ENCODE measurements at places on chromosomes 4 and X.

GRCh38 chrX:132776486-132777210 lies 181.8 kb downstream of the HS6ST2 start:
- DNase-seq = no peak

DNA sequence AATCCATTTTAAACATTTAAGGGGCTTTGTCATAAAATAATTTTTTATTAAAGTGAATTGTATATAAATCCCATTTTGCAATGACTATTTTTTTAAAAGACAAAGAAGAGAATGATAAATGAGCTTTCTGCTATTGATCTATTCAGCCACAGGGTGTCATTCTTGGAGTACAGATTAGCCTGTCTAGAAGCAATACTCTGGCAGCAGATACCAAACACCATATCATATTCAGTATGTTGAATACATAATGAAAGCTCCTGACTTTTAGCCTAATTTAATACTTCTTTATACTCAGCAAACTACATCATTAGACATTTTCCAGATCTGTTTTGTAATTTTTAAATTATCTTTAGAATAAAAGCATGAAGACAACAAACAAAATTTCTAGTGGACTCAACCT lies 496.3 kb downstream of the PDGFC start:
- no peak for DNase-seq

DNA sequence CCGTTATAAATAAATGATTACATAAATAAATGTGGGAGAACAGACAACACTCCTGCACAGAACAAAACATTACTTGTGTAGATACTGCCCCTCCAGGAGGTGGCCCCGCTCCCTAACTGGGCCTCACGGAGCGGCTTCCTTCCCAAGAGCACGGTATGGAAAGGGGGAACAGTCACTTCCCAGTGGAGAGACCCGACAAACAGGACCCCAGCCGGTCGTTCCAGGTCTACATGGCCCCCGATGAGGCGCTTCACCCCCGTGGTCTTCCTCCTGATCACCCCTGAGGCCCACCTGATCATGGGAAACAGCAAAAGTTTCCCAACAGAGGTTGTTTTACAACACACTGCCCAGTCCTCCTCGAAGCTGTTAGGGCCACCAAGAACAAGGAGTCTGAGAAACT lies 6.6 kb upstream of the SLC6A8 start:
- DNase-seq = no peak

DNA sequence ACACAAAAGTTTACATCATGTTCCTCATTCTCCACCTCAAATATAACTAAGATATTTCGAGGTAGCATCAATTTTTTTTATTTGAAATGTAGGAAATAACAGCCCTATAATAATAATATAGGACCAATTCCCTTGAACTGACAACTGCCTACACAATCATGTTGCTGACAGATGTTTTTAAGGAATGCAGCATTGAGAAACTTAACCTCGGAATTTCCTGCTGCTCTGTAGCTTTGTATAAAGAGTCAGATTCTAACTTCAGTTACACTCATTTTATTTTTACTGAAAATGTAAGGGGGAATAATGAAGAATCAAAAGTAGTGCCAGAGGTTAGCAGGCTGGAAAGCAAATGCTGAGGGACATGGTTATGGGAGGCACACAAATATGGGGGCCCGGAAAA lies 235.8 kb downstream of the RBMX2 start:
- no peak for DNase-seq

DNA sequence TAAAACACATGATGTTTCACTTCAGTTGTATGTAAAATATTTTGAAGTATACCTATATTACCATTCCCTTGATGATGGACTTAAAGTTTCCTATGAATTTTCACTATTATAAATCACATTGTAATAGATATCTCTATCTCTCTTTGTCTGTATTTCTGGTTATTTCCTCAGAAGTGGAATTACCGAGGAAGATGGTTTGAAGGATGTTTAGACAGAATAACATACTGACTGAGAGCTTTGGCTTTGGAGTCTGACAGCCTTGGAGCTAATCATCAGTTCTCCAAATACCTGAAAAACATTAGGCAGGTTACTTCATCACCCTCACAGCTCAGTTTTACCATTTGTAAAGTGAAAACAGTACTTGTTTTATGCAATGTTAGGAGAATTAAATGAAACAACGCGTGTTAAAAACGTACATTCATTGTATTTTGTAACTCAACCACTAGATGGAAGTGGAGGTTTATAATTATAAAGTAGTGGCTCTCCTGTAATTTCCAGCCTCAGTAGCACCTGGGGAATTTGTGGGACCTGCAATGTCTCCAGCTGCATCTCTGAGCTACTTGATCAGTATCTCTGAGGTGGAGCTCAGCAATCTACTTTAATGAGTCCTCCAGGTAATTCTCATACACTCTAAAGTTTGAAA lies 14.3 kb downstream of the JCHAIN start:
- DNase-seq = no peak

- no peak for DNase-seq
Measured at GRCh38 chrX:139158256-139158655, 372.3 kb upstream of the F9 start.

DNA sequence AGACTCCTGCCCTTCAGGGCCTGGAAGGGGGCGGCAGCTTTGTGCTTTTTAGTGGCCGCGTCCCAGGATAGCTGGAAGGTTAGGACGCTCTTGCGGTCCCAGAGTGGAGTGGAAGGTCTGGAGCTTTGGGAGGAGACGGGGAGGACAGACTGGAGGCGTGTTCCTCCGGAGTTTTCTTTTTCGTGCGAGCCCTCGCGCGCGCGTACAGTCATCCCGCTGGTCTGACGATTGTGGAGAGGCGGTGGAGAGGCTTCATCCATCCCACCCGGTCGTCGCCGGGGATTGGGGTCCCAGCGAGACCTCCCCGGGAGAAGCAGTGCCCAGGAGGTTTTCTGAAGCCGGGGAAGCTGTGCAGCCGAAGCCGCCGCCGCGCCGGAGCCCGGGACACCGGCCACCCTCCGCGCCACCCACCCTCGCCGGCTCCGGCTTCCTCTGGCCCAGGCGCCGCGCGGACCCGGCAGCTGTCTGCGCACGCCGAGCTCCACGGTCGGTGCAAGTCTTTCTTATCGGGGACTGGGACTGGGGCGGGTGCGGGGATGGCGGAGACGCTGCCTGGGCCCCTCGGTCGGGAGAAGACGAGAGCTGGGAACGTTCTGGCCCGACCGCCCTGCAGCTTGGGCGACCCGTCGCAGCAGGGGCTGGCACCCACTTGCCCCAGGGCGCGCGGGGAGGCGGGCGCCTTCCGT lies at the start of gene EDNRA:
Gene EDNRA, plus strand, starts transcription at position 207 of the 686 bp plus-strand sequence. CDS start 4,585 bp downstream, outside the sequence.
- DNase-seq = no peak

DNA sequence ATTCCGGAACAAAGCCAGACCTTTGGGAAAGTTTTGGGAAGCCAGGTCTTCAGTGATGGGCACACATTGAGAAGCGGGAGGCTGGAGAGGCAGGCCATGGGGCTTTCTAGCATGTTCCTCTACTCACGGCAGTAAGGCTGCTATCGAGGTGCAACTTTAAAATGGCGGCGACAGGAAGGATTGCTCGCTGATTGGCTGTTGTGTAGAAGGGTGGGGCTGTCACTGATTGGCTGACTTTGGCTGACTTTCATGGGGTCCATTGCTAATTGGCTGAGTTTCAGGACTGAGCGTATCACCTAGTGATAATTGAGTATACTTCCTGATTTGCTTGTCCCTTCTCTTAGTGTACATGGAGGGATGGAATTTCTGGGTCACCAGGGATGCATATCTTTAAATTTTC lies 19.7 kb upstream of the GLOD5 start:
- no peak for DNase-seq

DNA sequence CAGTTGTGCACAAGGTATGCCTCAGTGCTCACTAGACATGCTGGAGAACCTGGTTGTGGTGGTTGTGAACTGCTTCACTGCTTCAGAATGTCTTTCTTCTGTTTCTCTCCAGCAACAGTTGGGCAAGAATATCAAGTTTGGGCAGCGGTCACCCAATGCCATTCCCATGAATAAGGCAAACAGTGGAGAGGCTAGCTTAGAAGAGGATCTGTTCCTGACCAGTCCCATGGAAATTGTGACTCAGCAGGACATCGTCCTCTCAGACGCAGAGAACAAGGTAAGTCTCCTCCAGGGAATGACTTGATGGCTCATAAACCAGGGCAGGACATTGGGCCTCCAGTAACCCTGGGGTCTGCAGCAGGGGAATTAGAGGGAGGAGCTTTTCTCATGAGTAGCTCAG lies 79.9 kb downstream of the AASDH start:
- no peak for DNase-seq

GRCh38 chr4:28555866-28556265 lies 1695.2 kb downstream of the STIM2 start:
- DNase-seq = no peak

GRCh38 chrX:112527903-112528302 lies 151.8 kb downstream of the LHFPL1 start:
- DNase-seq = no peak

- no peak for DNase-seq
Measured at GRCh38 chr4:145324161-145324560, 143.8 kb upstream of the OTUD4 start.

GRCh38 chr4:184384056-184384809 lies 90.1 kb downstream of the IRF2 start:
- DNase-seq = no peak

GRCh38 chr4:109510687-109511086 lies 49.4 kb upstream of the MCUB start:
- no peak for DNase-seq

DNA sequence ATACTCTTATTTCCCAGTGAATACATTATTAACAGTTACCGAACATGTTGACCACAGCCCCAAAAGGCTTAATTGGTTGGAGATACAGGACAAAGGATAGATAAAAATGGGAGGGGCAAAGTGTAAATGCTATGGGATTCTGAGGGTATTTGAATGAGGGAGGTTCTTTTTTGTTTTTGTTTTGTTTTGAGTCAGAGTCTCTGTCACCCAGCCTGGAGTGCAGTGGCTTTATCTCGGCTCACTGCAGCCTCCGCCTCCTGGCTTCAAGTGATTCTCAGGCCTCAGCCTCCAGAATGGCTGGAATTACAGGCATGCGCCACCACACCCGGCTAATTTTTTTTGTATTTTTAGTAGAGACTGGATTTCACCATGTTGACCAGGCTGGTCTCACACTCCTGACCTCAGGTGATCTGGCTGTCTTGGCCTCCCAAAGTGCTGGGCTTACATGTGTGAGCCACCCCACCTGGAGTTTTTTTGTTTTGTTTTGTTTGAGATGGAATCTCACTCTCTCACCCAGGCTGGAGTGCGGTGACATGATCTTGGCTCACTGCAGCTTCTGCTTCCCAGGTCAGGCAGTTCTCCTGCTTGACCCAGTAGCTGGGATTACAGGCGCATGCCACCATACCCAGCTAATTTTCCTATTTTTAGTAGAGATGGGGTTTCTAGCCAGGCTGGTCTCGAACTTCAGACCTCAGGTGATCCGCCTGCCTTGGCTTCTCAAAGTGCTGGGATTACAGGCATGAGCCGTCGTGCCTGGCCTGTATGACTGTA lies 9.0 kb downstream of the UBE2K start:
- no peak for DNase-seq

- no peak for DNase-seq
Measured at GRCh38 chr4:55980725-55981124, 32.0 kb downstream of the CEP135 start.

Data from stimulated activated CD4-positive, alpha-beta T cell treated with anti-CD3 and anti-CD28 coated beads, Interleukin-2, amount 100 ng/mL, for 48 hours (primary cell).